T-helper 2 cell treated with Interferon-gamma antibody and Interleukin-4, amounts not matched to agents 100 ng/mL and 5 ng/mL, for 36 hours (primary cell): ENCODE measurements at places on chromosomes 5 and 9. TPM values are rescaled to one million over a fixed set of nuclear protein-coding genes. Genes with fewer than 3 reads are reported as not detected.

The PITX1 gene
- 0.41 TPM in 1 of 2 replicates, not detected in the other for total RNA-seq

The HOMER1 gene
- total RNA-seq, result 2.4 and 3.1 TPM in 2 replicates

The GABBR2 gene
- not detected in 2 replicates for total RNA-seq

The PRSS3 gene
- 0.27 and 0.77 TPM in 2 replicates for total RNA-seq

The SMIM33 gene
- total RNA-seq, result 0.59 and 0.80 TPM in 2 replicates

The EQTN gene
- not detected in 2 replicates for total RNA-seq

The LCN15 gene
- not detected in 2 replicates for total RNA-seq

The KIF4B gene
- 0.07 TPM in 1 of 2 replicates, not detected in the other for total RNA-seq

The CCDC192 gene
- total RNA-seq, result not detected in 2 replicates

The SPATA31A3 gene
- total RNA-seq, result not detected in 2 replicates

The ADAMTS6 gene
- total RNA-seq, result 2.0 TPM in 2 replicates

The IARS1 gene
- total RNA-seq, result 133 and 136 TPM in 2 replicates

The PCDHB9 gene
- total RNA-seq, result not detected in 2 replicates

The FOXD4L3 gene
- 0.16 TPM in 1 of 2 replicates, not detected in the other for total RNA-seq
